Activated CD4-positive, alpha-beta T cell treated with anti-CD3 and anti-CD28 coated beads, Interleukin-2, amount 50 U/mL, for 48 hours (primary cell): ENCODE measurements at places on chromosomes 6 and 20.
A peak's percentile ranks its signal among the peaks of the same experiment; 100 is the strongest.

DNA sequence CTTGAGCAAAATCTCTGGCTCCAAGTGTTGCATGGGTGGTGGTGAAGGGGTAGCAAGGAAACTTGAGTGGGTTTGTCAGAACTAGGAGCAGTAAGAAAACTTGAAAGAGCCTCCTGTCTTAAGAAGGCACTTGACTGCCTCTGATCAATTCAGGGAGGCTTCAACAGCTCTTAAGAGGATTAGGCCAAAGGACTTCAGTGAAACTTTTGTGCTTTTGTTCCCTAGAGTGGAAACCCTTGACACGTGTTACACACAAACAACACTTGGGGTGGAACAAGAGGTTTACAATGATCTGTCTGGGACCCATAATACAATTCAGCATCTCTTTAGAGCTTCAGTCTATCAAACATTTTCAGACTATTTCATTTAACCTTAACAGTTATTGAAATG lies 80.1 kb upstream of the ARMC2 start:
- no peak for DNase-seq

GRCh38 chr6:54191461-54191860 lies 80.2 kb downstream of the MLIP start:
- DNase-seq, result no peak

DNA sequence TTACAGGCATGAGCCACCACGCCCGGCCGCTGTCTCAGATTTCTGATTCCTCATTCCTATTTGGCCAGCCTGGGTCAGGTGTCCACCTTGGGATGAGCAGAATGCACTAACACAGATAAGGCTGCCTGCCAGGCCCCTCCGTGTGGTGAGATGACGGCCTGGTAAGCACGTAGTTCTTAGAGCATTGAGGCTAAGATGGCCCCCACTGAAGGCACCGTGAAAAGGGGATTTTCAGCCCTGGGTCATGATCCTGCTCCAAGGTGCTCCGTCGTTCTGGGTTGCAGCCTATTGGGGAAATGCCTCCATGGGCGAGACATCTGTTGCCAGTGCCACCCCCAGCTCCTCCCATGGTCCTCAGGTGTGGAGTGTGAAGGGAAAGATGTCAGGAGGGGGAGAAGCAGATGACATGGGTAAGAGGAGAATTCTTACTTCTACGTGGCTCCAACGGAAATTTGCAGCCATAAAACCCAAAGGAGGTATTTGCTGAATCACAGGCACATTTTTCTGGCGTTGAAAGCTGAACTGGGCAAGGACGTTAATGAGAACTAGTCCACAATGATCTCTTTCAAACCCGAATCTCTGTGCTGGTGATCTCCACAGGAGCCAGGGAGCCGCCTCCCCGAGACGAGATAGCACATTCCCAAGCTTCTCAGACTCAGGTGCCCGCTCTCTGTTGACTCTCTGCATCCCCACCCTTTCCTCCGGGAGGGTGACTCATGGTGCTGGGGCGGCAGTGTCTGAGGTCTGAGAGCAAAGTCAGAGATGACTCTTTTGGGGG lies 34.0 kb upstream of the BMP6 start:
- no peak for DNase-seq

DNA sequence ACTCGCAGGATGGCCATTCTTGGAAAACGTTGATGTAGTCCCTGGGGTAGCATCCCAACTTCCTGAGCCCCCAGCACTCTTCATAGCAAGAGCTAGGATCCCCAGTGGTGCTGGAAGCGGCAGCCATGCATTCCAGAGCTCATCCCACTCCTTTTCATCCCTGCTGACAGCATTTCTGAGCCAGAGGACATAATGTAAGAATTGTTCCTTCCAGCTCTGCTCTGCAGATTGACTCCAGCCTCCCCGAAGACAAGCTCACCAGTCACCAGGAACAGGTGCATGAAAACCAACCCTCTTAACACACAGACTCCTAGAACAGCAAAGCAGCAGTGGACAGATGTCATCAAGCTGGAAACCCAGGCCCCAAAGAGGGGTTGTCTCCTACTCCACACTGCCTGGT lies 3.8 kb downstream of the SLC13A3 start:
- no peak for DNase-seq

DNA sequence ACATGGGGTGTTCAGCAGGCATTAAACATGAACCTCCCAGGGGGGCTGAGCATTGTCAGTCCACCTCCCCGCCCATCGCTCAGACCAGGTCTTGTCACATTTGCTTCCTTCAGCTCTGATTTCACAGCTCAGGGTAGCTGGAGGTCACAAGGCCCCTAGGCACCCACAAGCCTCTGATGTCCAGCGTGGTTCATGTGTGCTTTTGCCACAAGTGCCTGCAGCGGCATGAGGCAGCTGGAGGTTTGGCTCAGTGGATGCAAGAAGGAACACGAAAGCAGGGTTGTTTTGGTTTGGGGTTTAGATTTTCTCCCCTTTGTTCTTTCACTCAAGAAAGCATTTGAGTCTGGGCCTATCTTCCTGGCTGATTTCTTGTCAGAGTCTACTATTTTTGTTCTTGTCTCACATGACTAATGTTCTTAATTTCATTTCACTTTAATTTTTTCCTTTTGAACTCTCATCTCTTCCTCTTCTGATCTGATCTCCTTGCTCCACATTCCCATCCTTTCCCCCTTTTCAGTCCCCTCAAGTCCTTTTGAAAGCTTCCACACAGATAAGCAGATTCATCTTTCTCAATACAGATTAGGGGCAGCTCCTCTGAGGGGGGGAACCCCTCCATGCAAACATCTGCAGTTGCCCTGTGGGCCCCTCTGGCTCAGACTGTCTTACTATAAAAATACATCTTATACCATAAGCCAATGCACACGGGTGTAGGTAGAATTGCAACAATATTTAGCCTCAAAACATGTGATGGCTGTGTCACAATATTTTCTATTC lies 68.1 kb upstream of the CEP85L start:
- no peak for DNase-seq

GRCh38 chr6:134623401-134623800 lies 305.5 kb upstream of the SGK1 start:
- DNase-seq, result no peak

DNA sequence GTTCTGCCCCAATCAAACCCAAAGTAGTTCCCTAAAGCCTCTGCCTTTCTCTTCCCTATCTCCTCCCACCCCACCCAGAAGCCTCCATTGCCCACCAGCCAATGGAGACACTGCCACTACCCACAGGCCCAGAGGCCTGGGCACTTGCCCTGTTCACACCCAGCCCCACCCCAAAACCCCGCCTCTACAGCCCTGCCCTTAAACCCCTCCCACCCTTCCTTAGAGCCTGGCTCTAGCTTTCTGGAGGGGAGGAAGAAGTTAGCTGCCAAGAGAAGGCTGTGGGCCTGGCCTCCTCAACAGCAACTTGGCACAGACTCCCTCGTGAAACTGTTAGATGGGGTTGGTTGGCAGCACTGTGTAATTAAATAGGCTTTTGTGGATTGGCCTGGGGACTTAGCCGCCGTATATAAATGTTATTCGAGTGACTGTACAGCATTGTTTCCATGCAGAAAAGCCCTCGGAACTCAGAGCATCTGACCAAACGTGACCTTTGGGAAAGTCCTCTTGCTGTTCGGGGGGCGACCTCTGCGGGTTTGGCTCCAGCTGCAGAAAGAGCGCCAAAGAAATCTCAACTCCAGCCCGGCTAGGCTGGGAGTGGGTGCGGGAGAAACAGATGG lies 31.4 kb downstream of the COL11A2 start:
- no peak for DNase-seq

GRCh38 chr6:47423079-47423478 lies 54.5 kb upstream of the CD2AP start:
- DNase-seq, result no peak

- peak; percentile 62 for DNase-seq
Measured at GRCh38 chr6:551405-551804, 105.5 kb downstream of the HUS1B start.

GRCh38 chr6:112773187-112773586 lies 426.1 kb downstream of the RFPL4B start:
- no peak for DNase-seq

DNA sequence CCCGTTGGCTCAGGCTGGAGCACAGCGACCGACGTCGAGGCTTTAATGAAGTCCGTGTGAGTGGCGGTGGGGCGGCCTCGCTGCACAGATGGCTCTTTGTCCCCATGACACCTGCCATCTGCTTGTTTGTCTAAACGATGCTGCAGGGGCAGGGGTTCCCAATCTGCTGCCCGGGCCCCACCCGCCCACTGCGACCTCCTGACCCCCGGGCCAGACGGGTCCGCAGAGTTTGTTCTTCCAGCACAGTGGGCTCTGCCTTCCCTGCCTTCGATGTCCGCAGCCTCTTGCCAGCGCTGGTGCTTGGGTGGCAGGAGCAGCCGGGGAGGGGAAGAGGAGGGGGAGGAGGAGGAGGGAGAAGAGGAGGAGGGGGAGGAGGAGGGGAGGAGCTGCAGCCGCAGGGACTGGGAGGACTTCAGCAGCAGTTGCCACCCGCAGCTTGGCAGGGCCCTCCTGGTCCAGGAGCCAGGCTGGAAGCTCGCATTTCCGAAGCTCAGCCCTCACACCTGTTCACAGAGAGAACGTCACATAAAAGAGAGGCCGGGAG lies 210.0 kb downstream of the DLL1 start:
- no peak for DNase-seq

- no peak for DNase-seq
Measured at GRCh38 chr6:24690593-24690992, 23.7 kb downstream of the ACOT13 start.

- DNase-seq, result peak; percentile 92
Measured at GRCh38 chr6:149082320-149082719, 235.2 kb upstream of the TAB2 start.

GRCh38 chr6:37155394-37156312 lies 14.3 kb upstream of the PIM1 start:
- peak; percentile 73 for DNase-seq

GRCh38 chr6:40794586-40794985 lies 207.4 kb upstream of the LRFN2 start:
- DNase-seq, result no peak
